ENCODE measurements at places on chromosomes 16 and 17. TPM values are rescaled to one million over a fixed set of nuclear protein-coding genes. Genes with fewer than 3 reads are reported as not detected.

Gene SPATA32
- 0.22 TPM for total RNA-seq

DNA sequence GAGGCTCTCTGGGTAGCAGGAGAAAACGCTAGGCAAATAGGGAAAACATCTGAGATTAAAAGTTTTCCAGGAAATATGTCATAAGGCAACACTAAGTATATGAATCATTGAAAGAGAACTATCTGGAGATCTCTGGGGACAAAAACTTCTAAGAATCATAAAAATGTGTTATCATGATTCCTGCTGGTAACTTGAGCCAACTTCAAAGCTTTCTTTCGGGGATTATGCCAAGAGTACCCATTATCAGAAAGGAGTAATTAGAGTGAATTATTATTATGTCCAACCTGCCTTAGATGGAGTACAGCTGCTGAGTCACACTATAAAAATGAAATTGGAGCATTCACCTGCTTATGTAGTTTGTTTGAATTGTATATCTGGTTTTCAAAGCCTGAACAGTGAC lies 488.5 kb upstream of the SOX9 start:
- no peak for DNase-seq

DNA sequence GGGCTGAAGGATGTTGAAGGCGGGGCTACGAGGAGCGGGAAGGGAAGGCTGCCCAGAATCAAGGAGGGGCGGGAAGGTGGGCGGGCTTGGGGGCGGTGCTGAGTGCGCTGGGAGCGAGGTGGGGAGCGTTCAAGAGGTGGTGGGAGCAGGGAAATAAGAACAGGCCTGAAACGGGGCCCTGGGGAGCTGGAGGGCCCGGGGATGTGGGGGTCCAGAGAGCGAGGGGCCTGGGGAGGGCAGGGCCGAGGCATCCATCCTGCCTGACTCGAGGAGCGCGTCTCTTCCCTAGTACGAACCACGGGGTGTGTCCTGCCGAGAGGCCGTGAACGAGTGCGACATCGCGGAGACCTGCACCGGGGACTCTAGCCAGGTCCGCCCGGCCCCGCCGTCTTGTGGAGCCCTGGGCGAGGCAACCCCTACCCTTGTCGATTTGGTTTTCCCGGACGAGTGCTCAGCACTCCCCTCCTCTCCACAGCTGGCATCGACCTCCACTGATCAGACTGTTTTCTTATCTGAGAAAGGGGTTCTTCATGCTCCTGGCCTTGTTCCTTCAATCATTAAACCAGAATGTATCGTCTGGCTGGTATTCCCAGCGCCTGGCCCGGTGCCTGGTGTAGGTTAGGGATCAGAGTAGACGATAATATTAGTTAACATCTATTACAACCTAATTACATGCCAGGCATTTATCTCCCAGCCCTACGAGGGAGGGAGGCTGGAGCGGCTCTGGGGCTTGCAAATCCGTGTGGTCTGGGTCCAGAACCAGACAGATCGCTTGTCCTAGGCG lies 17.2 kb downstream of the ADAM11 start:
- DNase-seq: no peak

- DNase-seq: no peak
Measured at GRCh38 chr16:77112746-77113145, 78.2 kb upstream of the MON1B start.

Data from mucosa of descending colon (tissue), 3 donors.